Cortex of kidney (tissue), 1 donor: ENCODE measurements at places on chromosomes 11 and 22.

- no peak for DNase-seq
These were observed 816 bp upstream of the PLEKHA7 start for GRCh38 chr11:17014833-17015626.

DNA sequence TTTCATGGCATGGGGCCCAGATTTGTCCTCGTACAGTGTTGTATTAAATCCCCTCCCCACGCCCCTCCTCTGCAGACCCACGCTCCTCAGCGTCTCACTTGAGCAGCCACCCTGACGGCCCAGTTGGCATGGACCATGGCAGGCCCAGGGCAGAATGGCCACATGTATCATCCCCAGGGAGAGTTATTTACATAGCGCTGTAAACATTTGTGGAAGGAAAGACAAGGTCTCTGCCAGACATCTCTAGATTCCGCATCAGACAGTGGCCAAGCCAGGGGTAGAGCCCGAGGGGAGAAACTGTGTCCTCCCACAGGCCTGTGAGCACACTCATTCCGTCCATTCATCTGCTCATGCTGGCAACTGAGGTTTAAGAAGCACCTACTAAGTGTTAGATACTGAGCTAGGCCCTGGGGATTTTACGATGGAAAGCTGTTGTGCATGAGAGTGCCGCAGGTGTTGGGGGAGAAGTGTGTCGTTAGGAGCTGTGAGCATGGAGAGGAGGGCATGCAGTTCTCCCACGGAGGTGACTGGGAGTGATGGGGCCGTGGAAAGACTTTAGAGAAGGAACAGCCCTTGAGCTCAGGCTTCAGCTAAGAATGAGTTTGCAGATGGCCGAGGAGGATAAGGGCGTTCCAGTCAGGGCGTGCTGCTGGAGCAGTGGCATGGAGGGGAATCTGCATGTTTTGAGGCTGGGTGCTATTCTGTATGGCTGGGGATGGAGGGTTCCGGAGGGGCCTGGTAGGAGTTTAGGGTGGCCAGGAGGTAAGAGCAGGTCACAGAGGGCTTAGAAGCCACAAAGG, 94.9 kb downstream of the GRIK4 start:
- no peak for DNase-seq

DNA sequence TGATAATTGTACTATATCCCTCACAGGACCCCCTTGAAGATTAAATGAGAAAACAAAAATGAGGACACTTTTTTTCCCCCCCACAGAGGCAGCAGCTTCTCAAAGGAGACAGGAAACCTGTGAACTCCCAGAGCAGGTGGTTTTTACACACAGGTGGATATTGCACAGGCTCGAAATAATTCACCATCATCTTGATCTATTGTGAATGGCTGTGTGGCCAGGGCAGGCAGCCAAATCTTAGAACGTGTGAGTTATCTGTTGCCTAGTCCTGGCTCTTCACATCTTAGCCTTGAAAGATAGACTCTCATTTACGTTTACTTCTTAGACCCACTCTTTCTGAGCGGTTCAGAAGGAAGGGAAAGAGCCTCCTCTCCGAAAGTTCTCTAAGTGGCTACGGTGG, 23.5 kb downstream of the PPFIBP2 start:
- no peak for DNase-seq

- no peak for DNase-seq
These were observed 806 bp downstream of the ARAP1 start for GRCh38 chr11:72751116-72752087.
